ENCODE measurements at places on chromosomes 13 and 19. TPM values are rescaled to one million over a fixed set of nuclear protein-coding genes. Genes with fewer than 3 reads are reported as not detected.

GRCh38 chr13:40498461-40498860 is 168.0 kb downstream of the FOXO1 start:
- no peaks in the 10 kb centered on the region for H3K27me3 ChIP-seq
- H3K4me3 ChIP-seq: no peak overlapping the region
- peaks cover 8% of the 10 kb centered on the region for H3K4me1 ChIP-seq
- H3K36me3 ChIP-seq: no peaks in the 10 kb centered on the region

GRCh38 chr13:105442949-105443699 is 1092.3 kb downstream of the EFNB2 start:
- H3K27ac ChIP-seq: peak overlapping the region; percentile 63
- peaks cover 6% of the 10 kb centered on the region for H3K4me1 ChIP-seq
- H3K36me3 ChIP-seq: no peaks in the 10 kb centered on the region
- no peak for DNase-seq

GRCh38 chr19:7988307-7988706 is 17.1 kb downstream of the ELAVL1 start:
- H3K27me3 ChIP-seq: no peaks in the 10 kb centered on the region
- peaks cover 23% of the 10 kb centered on the region for H3K4me1 ChIP-seq
- H3K4me3 ChIP-seq: no peak overlapping the region
- H3K27ac ChIP-seq: no peak overlapping the region

DNA sequence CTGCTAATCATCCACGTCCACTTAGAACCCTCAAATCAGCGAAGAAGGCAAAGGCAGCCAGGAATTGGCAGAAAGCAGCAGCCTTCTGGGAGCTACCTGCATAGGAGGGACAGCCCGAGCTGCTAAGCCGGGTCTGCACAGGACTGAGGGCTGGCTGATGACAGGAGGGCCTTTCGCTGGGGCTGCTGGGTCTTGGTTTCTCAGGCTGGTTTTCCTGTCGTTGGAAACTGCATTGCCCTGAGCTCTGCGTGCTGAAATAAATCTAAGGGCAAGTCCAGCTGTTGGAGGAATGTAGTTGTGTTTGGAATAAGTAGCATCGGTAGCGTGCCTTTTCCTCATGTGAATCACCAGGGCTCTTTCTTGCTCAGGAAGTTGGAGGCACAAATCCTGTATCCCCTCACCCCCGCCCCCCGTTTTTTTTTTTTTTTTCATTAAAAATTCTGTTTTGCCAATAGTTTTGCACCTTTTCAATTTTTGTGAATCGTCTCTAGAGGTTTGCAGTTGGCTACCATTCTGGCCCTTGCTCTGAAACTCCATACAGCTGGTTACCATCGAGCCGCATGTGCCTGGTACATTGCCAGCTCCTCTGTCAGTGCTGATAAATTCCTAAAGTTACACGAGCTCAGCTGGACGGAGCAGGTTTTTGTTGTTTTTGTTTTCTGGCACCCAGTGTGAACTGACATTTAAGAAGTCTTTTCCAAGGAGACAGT is 193.9 kb upstream of the RNF113B start:
- H3K36me3 ChIP-seq: peaks cover 12% of the 10 kb centered on the region
- H3K27me3 ChIP-seq: no peaks in the 10 kb centered on the region
- no peak overlapping the region for H3K4me3 ChIP-seq
- peak overlapping the region; percentile 44 for H3K27ac ChIP-seq

ZNF490 gene
- total RNA-seq: 3.3 TPM

DNA sequence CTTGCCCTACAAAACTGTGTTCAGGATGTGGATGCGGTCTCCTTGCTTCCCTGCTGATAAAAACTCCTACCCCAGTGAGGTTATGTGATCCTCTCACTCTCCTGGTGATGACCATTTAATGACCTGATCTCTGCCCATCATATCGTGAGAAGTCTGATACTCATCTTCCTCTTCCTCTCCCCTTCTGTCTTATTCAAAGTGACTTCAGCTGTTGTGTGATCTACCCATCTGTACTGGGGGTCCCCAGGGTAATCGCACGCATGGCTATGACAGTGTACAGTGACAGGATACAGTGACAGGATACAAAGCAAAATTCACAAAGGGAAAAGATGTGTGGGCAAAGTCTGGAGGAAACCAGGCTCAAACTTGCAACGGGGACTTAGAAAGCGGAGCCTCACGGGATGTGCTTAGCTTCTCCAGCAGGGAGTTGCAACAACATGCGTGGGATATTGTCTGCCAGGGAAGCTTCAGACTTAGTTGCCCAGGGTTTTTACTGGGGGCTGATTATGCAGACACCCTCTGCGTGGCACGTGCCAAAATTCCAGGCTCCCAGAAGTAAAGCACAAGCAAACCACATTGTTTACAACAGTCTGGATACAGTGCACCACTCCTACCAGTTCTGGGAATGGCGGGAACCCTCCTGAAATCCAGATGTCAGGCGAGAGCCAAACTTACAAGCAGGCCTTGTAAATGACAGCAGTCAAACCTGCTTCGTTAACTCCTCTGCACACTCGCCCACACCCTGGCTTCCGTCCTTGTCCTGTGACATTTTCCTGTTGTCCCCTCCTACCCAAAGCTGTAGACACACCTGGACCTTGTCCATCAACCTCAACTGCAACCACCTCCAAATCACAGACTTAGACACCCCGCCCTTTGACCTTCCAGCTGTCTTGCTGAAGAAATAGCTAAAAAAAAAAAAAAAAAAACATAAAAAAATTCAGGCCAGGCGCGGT is 18.0 kb upstream of the GARRE1 start:
- no peak overlapping the region for H3K27ac ChIP-seq
- DNase-seq: no peak
- no peaks in the 10 kb centered on the region for H3K36me3 ChIP-seq
- H3K27me3 ChIP-seq: no peaks in the 10 kb centered on the region

IGFL2 gene
- not detected for total RNA-seq

ZNF66 gene
- 1.3 TPM for total RNA-seq

IZUMO2 gene
- not detected for total RNA-seq

TRAPPC2B gene
- 21.2 TPM for total RNA-seq

DNA sequence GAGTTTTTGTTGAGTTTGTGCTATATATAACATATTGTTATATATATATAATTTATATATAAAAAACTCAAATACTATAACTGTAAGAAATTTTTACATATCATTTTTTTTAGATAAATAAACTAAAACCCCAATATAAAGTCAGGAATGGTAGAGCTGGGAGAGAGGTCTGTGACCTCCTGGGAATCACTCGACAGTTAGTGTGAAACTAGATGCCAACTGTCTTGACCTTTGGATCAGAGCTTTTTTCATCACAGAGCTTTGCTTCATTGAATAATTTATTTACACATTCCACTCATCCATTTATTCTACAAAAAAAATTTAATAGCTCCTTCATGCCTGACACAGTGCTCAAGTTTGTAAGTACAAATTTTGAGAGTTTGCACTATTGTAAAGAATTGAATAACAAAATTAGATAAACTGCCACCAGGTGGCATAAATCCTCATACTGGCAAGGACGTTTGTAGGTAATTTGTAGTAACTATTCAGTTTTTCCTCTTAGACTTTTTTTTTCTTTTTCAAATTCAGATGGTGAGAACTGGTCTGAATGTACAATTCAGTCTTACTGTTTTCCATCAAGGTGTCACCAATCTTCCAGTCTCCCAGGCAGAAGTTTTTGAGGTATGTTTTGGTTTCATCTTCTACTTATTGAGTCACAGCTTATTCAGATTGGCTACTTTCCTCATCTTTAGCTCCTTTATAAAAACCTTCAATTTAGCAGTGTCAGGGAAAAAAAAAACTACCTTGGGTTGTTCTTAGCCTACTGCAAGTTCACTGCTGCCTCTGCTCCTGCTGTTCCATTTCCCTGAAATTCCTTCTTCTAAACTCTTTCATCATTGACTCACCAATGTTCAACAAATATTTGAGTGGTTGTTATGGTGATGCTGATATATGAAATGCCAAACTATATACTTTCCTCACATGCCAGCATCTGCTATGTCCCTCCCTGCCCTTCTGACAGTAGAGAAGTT is 28.7 kb downstream of the LACC1 start:
- H3K4me3 ChIP-seq: no peak overlapping the region
- H3K4me1 ChIP-seq: peaks cover 20% of the 10 kb centered on the region
- DNase-seq: no peak
- H3K27ac ChIP-seq: no peak overlapping the region
- H3K27me3 ChIP-seq: no peaks in the 10 kb centered on the region
- H3K36me3 ChIP-seq: no peaks in the 10 kb centered on the region

OVOL3 gene
- total RNA-seq: not detected

DNA sequence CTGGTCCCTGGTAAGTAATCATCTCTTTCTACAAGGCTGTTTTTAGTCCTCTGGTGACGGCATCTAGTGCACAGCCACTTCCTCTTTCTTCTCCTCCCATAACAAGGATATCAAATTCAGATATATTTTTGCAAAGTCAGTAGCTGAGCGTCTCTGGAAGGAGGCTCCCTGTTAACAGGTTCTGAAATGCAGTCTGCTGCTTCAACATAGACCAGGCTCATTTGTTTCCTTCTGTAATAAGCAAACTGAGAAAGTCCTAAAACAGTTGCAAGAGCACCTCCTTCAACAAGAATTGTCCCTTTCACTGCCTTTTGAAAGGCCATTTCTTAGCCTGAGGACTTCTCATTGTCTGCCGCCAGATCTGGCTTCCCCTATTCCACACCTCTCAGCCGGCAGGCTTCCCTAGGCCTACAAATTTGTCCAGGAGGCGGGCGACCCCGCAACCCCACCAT is 7.4 kb upstream of the ZSCAN5A start:
- H3K4me1 ChIP-seq: peaks cover 10% of the 10 kb centered on the region
- no peak for DNase-seq
- no peak overlapping the region for H3K27ac ChIP-seq
- no peaks in the 10 kb centered on the region for H3K27me3 ChIP-seq
- no peak overlapping the region for H3K4me3 ChIP-seq

DNA sequence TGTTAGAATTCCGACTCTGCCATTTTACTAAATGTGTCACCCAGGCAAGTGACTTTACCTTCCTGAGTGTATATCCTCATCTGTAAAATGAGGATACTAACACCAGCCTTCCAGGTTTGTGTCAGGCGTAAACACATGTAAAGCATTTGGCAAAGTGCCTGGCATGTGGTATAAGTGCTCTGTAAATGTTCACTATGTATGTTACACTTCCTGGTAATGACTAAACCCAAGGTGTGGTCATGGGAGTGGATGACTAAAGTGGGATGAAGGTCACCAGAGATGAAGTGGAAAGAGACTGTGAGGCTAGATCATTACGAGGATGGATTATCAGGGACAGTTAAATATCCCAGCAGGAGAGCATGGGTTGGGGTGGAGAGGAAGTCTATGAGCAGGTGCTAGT is 25.6 kb downstream of the DEDD2 start:
- no peak overlapping the region for H3K4me3 ChIP-seq
- H3K4me1 ChIP-seq: no peaks in the 10 kb centered on the region
- DNase-seq: no peak
- H3K27ac ChIP-seq: no peak overlapping the region
- H3K27me3 ChIP-seq: no peaks in the 10 kb centered on the region

ZSCAN4 gene
- total RNA-seq: not detected

ATP12A gene
- not detected for total RNA-seq

PLEKHG2 gene
- total RNA-seq: 26.2 TPM

- no peak for DNase-seq
- H3K27me3 ChIP-seq: no peaks in the 10 kb centered on the region
- no peaks in the 10 kb centered on the region for H3K36me3 ChIP-seq
- no peaks in the 10 kb centered on the region for H3K4me1 ChIP-seq
- no peak overlapping the region for H3K4me3 ChIP-seq
Observed at GRCh38 chr13:46317120-46317519, 69.9 kb downstream of the RUBCNL start.

GRCh38 chr13:31119966-31120700 is 41.6 kb downstream of the HSPH1 start:
- DNase-seq: peak; percentile 88
- H3K4me3 ChIP-seq: no peak overlapping the region
- H3K27ac ChIP-seq: no peak overlapping the region
- no peaks in the 10 kb centered on the region for H3K4me1 ChIP-seq
- H3K27me3 ChIP-seq: peaks cover 8% of the 10 kb centered on the region

DNA sequence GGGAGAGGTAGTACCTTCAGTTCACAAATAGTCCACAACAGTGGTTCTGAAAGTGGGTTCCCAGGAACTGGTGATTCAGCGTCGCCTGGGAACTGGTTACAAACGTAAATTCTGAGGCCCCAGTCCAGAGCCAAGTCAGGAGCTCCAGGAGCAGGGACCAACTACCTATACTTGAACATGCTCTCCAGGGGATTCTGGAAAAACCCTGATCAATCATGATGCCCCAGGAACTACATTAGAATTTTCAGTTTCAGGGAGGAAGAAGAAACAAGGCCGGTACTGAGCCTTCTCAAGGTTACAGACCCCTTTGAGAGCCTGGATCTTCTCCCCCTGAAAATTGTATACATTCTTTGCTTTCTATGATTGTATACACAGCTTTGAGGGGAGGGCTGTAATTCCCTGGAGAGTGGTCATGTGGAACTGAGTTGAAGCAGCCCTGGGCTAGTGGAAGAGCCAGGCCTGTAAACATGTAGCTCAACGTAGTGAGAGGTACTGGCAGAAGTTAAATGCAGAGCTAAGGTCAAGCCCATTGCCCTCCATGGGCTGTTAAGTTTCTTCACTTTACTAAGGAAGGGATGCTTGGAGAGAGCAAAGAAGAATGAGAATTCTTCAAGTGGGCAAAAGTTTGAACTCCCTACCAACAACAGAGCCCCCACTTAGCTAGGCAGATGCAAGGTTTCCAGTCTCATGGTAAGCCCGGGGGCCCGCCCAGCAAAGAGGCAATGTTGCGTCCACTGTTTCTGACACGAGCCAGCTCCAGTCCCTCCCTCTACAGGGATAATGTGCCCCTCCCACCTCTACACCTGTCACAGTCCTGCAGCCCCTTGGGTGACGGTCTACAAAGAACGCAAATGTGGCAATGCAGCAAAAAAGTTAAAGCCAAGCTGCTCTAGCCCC is 17.0 kb downstream of the DOCK9 start:
- H3K27ac ChIP-seq: peak overlapping the region; percentile 5
- H3K36me3 ChIP-seq: no peaks in the 10 kb centered on the region
- peaks cover 73% of the 10 kb centered on the region for H3K4me1 ChIP-seq
- H3K27me3 ChIP-seq: no peaks in the 10 kb centered on the region
- H3K4me3 ChIP-seq: no peak overlapping the region

DNA sequence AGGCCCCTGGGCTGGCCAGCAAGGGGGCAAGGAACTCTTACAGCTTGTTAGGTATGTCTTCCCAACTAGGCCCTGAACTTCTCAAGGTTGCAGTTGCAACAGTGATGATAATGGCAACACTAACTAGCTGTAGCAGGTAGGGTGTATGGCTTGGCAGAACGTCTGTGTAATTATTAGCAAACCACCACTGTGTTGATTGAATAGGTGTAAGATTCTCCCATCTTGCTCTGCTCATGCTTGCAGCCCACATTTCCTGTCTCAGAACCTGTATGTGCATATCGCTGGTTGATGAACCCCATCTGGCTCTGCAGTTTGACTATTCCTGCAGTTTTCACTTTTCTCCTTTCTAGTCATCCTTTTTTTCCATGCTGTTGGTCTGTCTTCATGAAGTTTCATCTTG is 178.8 kb downstream of the KATNAL1 start:
- no peak overlapping the region for H3K27ac ChIP-seq
- no peak for DNase-seq
- H3K4me3 ChIP-seq: no peak overlapping the region
- no peaks in the 10 kb centered on the region for H3K27me3 ChIP-seq

ZNF627 gene
- total RNA-seq: 10.2 TPM

BRSK1 gene
- 4.5 TPM for total RNA-seq

ZNF77 gene
- 3.1 TPM for total RNA-seq

Measured in esophagus muscularis mucosa (tissue), 4 donors.